ENCODE measurements at places on chromosomes 3 and 15.

GRCh38 chr3:11120091-11120805 is 34.0 kb upstream of the HRH1 start:
- DNase-seq, result peak; percentile 81

- DNase-seq, result peak; percentile 36
Observed at GRCh38 chr3:105401691-105402149, 35.0 kb downstream of the ALCAM start.

- no peak for DNase-seq
Observed at GRCh38 chr3:73427048-73427706, 197.6 kb downstream of the PDZRN3 start.

DNA sequence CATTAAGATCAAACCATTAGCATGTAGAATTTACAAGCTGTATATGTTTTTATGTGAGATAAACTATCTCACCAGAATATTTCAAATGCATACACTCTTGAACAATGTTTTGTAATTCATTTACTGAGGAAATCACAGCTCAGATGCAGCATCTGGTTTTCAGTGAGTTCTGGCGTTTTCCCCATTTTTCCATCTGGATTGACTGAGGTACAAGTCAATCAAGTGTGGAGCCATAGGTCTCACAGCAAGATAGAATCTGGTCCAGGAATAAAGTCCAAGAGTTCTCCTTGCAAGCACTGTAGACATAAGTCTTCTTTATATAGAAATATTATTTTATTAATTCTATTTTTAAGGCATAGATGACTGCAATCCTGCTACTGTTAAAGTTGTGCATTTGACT is 219.3 kb downstream of the ZBBX start:
- no peak for DNase-seq

Data from astrocyte of the cerebellum (primary cell).